ENCODE measurements at places on chromosomes 12 and 14. TPM values are rescaled to one million over a fixed set of nuclear protein-coding genes. Genes with fewer than 3 reads are reported as not detected.
A peak's percentile ranks its signal among the peaks of the same experiment; 100 is the strongest.

DNA sequence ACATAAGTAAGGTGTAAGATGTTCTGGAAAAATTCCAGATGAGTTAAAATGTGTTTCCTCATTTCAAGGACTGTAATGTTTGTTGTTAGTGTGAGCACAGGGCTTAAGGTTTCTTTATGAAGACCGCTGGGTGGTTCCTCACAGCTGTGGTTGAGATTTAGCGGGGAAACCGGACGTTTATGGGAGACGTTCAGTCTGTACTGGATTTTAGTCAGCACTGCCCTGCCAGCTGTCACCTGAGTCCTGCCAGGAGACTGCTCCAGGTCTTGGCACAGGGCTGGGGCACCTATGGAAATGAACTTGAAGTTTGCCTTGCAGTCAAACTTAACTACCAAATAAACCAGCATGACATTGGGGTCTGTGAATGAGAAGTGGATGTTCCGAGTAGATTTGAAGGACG, 555.2 kb downstream of the DIO2 start:
- no peak overlapping the region for H3K27ac ChIP-seq
- H3K36me3 ChIP-seq, result no peaks in the 10 kb centered on the region
- no peak for DNase-seq
- H3K4me1 ChIP-seq, result no peaks in the 10 kb centered on the region
- 0 out of 2 replicates have a peak, but pooled peaks cover 2% of the 10 kb centered on the region for H3K27me3 ChIP-seq

DNA sequence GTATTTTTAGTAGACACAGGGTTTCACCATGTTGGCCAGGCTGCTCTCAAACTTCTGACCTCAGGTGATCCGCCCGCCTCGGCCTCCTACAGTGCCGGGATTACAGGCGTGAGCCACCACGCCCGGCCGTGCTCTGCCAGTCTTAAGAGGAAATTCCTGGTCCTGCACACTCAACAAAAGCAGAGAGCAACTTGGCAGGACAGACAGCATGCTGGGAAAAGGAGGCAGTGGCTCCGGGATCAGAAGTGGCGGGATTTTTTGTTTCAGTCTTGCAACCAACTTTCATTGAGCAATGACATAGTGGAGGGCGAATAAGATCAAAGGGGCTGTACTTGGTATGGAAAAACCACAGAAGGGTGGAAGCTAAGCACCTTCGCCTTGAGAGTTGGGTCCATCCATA, 2.1 kb downstream of the CKAP4 start:
- H3K4me1 ChIP-seq, result peaks cover 47% of the 10 kb centered on the region
- H3K4me3 ChIP-seq, result peak overlapping the region; percentile 88
- DNase-seq, result peak; percentile 74

- H3K27me3 ChIP-seq, result peaks cover 1% of the 10 kb centered on the region
- H3K27ac ChIP-seq, result peak overlapping the region; percentile 81
- H3K36me3 ChIP-seq, result peaks cover 6% of the 10 kb centered on the region
- peak; percentile 90 for DNase-seq
Observed at GRCh38 chr14:101927859-101928258, 36.5 kb upstream of the DYNC1H1 start.

- H3K4me3 ChIP-seq, result peak overlapping the region; percentile 15
- H3K27ac ChIP-seq, result peak overlapping the region; percentile 70
- no peaks in the 10 kb centered on the region for H3K27me3 ChIP-seq
Observed at GRCh38 chr12:93857279-93857938, 180.2 kb downstream of the CRADD start.

DNA sequence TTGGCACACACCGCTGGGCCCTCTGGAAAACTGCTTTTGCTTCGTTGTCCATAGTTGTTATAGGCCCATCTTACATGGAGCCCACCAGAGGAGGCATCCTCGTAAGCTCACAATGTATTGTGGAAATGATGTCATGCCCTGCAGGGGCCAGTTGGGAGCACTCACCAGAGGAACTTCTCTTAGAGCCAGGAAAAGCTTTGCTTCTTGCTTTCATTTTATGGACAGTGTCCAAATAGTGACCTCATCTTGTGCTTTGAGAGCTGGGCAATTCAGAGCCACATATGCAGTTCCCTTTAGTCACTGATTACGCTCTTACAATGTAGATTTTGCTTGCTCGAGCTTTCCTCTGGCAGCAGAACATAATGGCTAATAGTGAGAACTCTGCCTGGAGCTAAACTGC, 275.6 kb downstream of the AACS start:
- DNase-seq, result peak; percentile 35
- no peaks in the 10 kb centered on the region for H3K4me1 ChIP-seq

DNA sequence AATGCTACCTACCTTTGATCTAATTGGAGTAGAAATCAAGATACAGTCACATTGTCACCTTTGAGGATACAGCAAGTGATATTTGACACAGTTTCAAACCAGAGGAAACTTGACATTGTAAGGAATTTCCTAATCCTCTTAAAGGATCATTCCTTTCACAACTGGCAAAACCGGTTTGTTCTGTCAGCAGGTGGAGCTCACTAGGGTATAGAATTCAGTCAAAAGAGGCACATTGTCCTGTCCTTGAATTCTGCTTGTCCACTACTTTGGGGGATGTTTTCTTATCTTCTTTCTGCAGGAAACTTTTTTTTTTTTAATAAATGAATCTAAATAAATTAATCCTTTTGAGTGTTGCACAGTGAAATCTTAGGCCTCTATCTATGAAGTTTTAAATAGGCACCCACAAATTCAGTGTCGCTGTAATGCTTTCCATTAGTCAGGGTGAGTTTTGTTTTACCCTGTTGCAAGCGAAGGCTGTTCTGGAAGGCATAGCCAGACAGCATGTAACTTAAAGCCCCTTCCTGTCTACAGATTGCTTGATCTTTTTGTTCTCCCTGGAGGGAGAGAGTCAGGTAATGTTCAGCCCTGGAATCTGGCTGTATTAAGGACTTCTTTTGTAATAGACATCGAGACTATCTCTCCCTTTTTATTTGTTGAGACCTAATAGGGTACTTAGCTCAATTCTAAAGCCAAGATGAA, 285.0 kb upstream of the RGS6 start:
- H3K4me3 ChIP-seq, result no peak overlapping the region
- H3K27ac ChIP-seq, result peak overlapping the region; percentile 12
- no peaks in the 10 kb centered on the region for H3K27me3 ChIP-seq
- no peak for DNase-seq
- H3K4me1 ChIP-seq, result peaks cover 72% of the 10 kb centered on the region

The SYNE3 gene
- total RNA-seq, result 17.9 TPM

The EXOC3L4 gene
- not detected for total RNA-seq
